Activated B cell treated with CpG ODN at 0.5 μM for 24 hours (primary cell): ENCODE measurements at places on chromosomes 3 and 15.
A peak's percentile ranks its signal among the peaks of the same experiment; 100 is the strongest.

DNA sequence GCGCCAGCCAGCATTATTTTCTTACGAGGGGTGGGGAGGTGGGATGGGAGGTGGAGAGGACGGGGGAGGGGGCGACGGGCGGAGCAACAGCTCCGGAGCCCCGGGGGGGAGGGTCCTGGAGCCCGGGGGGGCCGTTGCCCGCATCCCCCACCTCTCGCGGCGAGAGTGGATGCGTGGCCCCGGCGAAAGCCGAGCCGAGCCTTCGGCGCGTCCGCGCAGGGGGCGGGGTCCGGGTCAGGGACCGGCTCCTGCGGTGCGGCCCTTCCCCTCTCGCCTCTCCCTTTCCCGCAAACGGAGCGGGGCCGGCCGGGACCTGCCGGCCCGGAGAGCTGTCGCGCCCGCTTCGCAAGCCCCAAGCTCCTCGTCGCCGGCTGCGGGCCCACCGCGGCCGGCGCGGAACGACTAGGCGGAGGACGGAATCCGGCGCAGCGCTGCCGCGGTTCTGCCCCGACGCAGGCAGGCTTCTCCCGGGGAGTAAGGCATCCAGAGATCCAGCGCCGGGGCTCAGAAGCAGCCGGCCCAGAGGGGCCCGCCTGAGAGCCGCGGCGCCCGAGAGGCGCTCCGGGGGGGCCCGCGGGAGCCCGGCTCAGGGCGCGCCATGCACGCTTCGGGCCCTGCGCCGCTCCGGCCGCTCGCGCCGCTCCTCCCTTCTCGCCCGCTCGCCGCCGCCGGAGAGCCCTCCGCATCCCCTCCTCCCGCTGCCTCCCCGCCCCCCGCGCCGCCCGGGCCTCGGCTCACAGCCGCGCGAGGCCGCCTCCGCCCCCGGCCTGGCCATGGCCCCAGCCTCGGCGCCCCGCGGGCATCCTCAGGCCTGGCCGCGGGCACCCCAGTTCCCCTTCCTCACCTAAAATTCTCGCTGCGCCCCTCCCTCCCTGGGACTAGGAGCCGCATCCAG is 459 bp upstream of the ADCY5 start:
- DNase-seq, result peak; percentile 21

DNA sequence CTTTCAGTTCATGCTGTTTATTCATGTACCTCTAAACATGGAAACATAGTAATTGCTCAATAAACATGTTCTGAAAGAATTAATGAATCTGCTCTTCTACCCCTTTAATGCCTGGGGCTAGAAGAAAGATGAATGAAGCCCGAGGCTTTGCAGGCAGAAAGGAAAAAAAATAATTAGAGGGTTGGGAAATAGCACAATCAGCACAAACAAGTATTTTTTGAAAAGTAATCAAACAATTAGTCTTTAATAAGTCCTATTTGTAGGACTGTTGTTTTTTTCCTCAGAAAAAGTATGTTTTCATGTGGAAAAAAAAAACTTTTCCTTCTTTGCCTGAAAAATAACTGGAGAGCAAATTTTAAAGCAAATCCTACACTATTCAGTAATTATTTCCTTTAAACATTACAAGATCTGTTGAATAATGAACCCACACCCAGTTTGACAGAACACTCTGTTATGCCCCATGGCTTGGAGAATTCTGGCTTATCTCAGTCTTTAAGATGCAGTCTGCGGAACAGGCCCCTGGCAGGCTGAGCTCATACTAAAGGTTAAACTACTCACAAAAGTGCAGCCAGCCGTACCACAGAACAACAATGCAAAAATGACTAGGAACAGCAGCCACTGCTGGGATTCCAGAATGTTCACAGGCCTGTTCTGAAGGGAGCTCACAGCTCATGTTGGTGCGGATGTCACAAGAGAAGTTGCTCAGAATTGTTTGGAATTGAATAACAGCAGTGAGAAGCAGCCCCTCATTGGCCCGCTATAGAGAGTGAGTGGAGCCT is 79.2 kb downstream of the ABI3BP start:
- DNase-seq, result no peak

- DNase-seq, result no peak
These were observed 442.4 kb downstream of the MCTP2 start for GRCh38 chr15:94673801-94674200.

- no peak for DNase-seq
These were observed 8.0 kb downstream of the CEP152 start for GRCh38 chr15:48802867-48803266.

GRCh38 chr3:42179110-42179725 is 86.8 kb downstream of the CCK start:
- no peak for DNase-seq

DNA sequence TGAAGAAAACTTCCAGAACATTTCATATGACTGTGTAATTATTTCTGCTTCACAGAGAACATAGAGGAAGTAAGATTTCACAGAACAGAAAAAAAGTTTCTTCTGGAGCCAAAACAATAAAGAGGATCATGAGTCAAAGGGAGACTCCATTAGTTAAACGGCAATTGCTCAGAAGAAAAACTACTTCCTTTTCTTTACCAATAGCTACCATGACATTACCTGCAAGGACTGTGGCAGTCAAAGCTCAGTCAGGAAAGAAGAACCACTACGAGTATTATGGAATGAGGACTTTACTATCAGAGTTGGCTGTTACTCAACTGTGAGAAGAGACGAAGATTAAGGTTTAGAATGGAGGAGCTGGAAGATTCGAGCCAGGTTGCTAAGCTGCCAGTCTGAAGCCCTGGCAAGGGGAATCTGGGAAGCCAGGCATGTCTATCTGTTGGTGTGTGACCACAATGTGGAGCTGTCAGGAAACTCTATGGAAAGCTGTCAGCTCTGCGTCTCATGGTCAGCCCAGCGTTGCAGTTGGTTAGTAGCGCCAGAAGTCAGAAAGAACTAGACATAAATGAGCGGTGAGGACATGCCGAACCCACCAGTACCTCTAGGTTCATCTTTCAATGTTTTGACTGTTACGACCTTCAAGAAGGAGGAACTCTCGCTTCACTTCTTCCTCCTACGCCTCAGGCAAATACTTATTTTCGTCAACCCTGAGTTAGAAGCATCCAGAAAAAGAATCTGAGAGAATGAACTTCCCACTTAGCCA is 604.3 kb downstream of the FGF12 start:
- no peak for DNase-seq

DNA sequence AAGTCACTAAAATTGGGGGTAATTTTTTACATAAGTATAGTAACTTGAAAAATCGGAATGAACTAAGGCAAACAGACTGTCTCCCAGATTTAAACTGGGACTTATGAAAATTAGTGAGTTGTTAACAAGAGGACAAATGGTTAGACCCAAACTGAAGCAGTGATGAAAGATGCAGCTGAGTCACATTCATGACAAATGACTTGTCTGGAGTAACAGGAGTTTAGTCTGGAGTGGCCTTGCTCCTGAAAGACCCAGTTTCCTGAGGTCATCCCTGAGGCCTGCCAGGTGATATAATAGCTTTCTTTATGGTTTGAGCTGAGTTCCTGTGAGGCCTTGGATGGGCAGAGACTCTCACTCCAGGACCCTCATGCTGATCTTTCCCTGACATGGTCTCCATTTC is 9.6 kb upstream of the CTDSPL start:
- no peak for DNase-seq

DNA sequence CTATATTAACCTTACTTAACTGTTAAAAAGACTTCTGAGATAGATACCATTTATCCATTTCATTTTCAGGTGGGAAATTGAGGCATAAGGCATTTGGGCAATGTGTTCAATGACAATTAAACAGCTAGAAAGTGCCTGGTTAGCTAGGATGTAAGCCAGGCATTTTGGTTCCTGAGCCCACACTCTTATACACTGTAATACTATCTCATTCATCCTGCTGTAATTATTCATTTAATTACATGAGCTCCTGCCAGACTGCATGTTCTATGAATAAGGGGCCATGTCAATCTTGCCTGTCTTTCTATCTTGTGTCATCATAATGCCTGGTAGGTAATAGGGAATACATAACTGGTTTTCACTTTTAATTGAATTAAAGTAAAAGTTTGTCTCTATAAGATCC is 74.0 kb downstream of the RBMS3 start:
- DNase-seq, result no peak

DNA sequence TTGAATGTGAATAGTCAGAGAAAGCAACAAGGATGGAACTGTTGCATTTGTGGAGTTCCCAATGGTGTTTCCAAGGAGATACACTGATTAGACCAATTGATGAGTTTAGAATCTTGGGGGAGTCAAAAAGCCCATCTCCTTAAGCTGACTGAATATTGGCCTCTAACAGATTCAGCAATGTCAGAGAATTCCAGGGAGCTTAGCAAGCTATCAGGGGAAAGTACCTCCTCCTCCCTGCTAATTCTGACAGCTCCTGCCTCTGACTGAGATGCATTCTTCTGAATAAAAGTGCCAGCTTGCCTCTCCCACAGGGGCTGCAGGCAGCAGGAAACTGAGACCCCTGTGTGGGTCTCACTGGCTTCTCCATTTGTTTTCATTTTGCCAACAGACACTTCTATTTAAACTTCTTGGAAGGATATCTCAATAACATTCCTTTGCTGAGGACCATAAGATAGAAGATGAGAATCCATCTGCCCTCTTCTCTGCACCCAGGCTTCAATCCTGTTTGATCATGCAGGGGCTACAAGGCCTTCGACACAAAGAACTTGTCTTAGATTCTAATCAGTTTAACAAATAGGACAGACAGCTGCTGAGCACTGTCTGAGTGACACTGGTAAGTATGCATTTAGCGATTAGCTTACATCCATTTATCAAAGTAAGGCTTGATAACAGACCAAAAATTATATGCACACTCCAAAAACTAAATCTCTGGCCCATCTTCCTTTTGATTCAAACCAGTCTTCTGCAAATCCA is 1080.8 kb downstream of the TUSC7 start:
- DNase-seq, result no peak

DNA sequence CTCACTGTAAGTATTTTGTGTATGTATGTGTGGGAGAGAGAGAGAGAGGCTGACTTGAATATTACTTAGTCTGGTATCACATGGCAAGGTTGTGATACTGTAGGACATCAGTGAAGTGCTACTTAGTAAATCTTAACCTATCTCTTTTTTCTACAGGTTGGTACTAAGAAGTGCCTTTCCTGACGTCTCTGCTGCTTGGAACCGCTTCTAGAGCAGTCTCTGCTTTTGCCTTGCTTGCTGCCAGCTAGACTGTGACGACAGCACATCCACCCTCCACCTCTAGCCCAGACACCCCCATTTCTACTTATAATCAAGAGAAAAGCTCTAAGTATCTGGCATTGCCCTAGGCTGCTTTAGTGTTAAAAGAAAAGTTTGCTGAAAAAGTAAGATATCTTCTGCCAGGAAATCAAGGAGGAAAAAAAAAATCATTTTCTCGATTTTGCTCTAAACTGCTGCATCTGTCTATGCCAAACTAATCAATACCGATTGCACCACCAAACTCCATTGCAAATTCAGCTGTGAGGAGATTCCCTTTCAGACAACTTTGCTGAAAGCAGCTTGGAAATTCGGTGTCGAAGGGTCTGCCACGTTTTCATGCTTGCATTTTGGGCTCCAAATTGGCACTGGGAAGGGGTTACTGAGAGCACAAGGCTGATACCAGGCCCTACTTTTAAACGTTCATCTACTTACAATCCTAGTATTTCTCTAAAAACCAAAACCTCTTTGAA is 30.7 kb downstream of the MBNL1 start:
- no peak for DNase-seq

DNA sequence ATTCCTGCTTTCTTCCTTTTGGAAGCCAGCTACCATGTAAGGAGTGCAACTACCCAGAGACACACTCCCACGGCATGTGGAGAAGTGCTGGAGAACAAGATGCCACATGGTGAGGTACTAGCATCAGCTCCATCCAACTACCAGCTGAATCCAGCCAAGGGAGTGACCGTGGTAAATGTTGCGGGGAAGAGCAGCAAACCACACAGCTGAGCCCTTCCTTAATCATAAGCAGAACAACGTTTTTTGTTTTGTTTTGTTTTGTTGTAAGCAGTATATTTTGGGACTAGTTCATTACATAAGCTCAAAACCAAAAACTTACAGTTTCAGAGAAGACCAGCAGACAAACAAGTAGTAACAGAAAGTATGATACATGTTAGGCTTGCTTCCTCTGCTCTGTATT is 212.6 kb upstream of the ATP10A start:
- DNase-seq, result no peak

- no peak for DNase-seq
These were observed 25.4 kb downstream of the SEMA6D start for GRCh38 chr15:47742742-47743141.

- no peak for DNase-seq
These were observed 41.4 kb downstream of the SIDT1 start for GRCh38 chr3:113573728-113574127.

DNA sequence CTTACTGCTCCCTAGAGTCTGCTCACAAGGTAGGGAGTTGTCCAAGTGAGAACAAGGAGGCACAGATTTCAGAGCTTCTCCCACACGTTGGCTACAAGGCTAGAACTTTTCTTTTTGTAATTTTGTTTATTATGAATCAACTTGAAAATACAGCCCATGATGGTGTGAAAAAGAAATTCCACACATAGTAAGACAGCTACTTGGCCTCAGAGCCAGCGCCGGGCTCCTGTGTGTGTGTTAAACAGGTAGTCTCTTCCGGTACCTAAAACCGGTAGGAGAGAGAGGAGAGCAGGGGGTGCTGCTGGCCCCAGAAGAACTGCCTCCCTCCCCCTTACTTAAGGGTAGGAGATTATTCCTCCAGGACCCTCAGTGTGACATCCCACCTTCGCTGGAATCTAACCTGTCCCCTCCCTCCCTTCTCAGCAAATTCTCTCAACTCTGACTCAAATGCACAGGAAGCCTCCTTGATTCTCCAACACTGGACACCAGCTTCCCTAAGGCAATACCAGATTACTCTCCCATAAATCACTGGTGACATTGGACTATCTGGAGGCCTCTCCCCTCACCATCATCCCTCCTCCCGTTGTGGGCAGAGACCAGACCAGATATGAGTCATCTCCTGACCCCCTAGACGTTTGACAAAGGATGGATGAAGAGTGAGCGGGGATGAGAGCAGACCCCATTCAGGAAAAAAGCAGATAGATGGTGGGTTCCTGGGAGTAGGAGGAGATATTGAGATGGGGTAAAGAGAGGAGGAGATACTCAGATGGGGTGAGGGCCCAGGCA is 4.5 kb upstream of the IP6K1 start:
- DNase-seq, result no peak

DNA sequence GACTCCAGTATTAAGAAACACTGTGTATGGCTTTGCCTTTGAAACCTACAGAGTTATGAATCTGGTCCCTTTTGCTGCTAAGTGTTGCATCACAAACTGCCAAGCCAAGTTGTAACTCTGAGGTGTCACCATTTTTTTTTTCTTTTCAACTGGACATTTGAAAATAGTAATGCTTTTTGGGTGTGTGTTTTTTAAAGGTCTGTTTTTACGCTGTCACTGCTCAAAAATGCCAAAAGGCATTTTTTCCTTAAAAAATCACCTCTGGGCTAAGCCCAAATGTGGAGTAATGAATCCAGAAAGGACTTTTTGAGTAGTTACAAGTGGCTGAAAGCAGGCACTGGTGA is 9.5 kb downstream of the SMAD3 start:
- no peak for DNase-seq

- DNase-seq, result no peak
These were observed 38.3 kb downstream of the COMMD2 start for GRCh38 chr3:149713730-149714654.
